ENCODE measurements at places on chromosomes 1 and 21.

GRCh38 chr1:41621791-41622190 lies 137.3 kb upstream of the EDN2 start:
- no peak for DNase-seq

DNA sequence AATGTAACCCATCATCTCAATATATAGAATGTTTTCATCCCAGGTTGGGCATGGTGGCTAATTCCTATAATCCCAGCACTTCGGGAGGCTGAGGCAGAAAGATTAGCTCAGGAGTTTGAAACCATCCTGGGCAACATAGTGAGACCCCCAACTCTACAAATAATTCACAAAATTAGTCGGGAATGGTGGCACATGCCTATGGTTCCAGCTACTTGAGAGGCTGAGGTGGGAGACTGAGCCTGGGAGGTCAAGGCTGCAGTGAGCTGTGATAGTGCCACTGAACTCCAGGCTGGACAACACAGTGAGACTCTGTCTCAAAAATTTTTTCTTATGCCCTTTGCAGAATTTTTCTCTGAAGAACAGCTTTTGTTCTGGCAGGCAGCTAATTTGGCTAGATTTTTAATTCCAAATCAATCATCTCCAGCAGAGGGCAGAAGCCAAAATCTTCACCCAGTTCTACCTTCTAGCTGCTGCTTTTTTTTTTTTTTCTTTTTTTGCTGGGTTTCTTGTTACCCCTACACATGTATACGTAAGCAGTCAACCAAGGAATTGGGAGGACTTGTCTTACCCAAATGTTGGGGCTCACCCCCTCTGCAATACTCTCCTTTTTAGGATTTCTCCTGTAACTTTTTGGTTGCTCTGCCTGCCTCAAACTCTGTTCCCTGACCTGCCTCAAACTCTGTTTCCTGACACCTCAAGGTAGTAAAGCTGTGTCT lies 2.7 kb upstream of the RAD54L start:
- DNase-seq = no peak

GRCh38 chr21:35529171-35529863 lies 480.2 kb upstream of the RUNX1 start:
- DNase-seq = no peak

GRCh38 chr1:215082532-215083382 lies at the start of gene KCNK2:
TSS of gene KCNK2 (plus strand) at chr1:215082737. CDS start at chr1:215083386, 649 bp downstream.
- DNase-seq = no peak

- DNase-seq = no peak
Measured at GRCh38 chr1:243354511-243355153, 98.8 kb downstream of the SDCCAG8 start.

DNA sequence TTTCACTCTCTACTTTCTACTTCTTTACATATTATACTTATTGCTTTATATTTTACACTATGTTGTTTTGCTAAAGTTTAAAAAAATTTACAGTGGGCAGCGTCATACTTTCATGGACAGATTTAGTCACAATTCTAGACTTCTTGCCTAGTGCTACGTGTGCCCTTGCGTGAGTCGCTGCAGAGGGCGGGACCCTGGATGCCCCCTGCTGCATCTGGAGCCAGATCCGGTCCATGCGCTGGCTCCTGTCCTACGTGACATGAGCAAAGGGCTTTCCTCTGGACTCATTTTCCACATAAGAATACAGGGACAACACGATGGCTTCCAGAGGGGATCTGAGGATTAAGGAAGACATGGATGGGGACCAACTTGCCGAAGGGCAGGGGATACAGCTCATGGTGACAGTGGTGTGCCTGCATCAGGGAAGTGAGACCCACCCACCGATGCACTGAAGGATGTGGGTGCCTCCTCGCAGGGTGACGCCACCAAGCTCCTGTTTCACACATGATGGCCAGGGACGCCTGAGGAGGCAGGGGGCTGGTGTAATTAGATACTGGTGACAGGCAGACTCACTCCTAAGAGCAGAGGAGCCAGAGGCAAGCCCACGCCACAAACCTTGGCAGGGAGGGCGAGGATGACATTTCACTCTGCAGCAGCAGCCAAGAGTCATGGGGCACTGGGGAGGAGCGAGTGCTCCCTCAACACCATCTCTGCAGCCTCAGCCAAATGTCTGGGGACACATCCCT lies 86.6 kb downstream of the DMRTB1 start:
- no peak for DNase-seq

DNA sequence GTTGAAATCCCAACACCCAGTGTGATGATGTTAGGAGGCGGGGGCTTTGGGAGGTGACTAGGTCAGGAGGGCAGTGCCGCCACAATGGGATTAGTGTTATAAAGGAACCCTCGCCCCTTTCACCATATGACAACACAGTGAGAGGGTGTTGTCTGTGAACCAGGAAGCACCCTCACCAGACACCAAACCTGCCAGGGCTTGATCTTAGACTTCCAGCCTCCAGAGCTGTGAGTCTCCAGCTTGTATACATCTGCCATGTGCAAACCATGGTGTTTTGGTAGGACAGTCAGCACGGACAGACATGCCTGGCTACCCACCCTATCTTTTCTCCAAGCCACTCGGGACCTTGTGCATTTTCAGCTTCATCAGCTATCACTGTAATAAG lies 4.0 kb downstream of the TRIM11 start:
- DNase-seq = no peak

DNA sequence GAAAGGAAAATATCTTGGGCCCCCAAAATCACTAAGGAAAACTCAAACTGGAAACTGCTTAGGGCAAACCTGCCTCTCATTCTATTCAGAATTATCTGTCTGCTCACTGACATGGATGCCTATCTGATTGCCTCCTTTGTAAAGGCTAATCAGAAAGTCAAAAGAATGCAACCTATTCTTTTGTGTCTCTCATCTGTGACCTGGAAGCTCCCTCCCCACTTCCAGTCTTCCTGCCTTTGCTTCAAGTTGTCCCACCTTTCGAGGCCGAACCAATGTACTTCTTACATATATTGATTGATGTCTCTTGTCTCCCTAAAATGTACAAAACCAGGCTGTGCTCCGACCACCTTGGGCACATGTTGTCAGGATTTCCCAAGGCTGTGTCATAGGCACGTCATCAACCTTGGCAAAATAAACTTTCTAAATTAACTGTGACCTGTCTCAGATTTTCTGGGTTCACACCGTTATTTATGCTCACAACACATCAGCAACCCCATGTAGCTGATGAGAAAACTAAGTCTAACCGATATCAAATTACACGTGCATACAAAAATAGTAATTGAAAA lies 302.3 kb upstream of the NRIP1 start:
- no peak for DNase-seq

GRCh38 chr1:31273619-31274018 lies 23.0 kb downstream of the SNRNP40 start:
- DNase-seq = no peak

DNA sequence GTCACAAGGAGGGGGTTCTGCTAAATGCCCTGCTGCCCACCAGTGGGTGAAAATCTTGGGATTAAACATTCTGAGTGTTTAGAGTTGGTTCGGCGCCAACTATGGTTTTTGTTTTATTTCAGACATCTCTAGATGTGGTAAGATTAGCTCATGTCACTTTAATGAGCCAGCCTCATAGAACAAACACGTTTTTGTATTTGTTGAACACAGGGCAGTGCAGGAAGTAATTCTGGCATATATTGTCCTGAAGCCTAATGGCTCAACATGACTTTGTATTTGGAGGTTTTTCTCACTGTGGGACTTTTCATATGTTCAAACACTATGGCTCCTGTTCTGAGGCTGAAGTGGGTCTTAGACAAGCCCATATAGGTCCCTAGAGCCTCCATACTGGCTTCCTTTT lies 107.8 kb downstream of the NGF start:
- DNase-seq = no peak

GRCh38 chr1:199279067-199279466 lies 640.2 kb downstream of the PTPRC start:
- DNase-seq = no peak

DNA sequence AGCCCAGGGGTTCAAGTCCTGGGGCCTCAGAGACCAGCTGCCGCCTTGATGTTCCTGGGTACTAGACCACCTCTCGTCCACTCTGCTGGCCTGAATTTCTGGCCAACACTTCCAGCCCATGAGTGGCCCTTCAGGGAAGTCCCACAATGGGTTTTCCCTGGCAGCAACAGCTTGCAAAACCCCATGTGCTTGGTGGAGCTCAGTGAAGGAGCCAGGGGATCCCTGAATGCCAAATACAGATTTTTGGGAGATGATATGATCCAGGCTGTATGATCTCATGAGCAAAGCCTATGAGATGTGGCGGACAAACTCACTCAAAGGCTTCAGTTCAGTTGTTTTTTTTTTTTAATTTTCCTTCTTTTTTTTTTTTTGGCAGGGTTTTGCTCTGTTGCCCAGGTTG lies 9.6 kb upstream of the RASSF5 start:
- no peak for DNase-seq

- DNase-seq = no peak
Measured at GRCh38 chr1:229302740-229303139, 31.8 kb downstream of the RAB4A start.
